ENCODE measurements at places on chromosomes 1 and 21.

GRCh38 chr21:46421191-46421750, 37.4 kb upstream of the DIP2A start:
- DNase-seq, result no peak

GRCh38 chr1:47850451-47850850, 146.7 kb downstream of the TRABD2B start:
- DNase-seq, result no peak

DNA sequence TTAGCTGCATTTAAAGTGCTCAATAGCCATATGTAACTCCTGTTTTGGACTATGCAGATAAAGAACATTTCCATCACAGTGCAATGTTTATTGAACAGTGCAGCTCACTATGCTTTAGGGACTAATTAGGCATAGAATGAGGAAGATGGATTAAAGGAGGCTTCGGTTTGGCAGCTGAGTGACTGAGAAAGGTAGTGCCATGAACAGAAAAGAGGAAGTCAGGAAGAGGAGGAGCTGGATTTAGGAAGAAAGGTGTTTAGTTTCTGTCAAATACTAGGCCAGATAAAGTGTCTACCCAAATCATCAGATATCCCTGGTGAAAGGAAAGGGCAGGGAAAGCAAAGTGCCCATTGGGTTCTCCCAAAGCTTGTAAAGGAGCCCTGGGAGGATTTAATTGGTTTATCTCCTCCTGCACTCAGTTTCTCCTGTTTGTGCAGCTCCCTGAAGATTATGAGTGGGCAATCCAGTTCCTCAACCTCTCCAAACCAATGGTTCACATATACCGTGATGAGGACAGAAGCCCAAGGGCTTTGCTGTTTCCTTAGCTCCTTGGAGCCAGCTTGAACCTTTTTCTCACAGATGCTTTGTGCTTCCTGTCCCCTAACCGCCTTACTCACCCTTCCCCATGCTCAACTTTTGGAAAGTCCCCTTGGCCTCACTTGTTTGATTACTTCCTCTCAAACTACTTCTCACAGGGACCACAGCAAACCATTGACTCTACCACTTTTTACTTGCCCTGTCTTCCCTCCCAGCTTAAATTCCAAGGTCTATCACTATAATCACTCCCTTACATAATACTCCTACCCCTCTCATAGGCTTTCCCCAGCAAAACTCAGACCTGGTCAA, 3.5 kb upstream of the RAP1A start:
- no peak for DNase-seq

GRCh38 chr1:186763107-186763506, 65.6 kb upstream of the PLA2G4A start:
- no peak for DNase-seq

DNA sequence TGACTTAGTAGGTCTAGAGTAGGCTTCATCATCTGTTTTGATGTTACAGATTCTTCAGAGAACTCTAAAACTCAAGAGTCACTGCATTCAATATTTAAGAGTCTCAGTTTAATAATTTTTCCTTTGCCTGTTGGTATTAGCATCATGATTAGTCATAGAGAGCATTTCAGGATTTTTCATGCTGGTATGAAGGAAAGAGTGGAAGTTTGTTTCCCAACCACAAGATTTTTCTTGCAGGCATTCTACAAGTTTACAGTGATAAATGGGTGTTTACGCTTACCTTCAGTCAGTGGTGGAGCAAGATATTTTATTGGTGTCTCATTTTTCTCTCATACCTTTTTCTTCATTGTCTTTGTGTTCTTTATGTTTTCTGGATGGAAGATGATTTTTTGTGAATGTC, 58.4 kb upstream of the MYOCOS start:
- DNase-seq, result peak; percentile 5

- no peak for DNase-seq
These were observed 7.1 kb upstream of the GNPAT start for GRCh38 chr1:231233735-231234417.

DNA sequence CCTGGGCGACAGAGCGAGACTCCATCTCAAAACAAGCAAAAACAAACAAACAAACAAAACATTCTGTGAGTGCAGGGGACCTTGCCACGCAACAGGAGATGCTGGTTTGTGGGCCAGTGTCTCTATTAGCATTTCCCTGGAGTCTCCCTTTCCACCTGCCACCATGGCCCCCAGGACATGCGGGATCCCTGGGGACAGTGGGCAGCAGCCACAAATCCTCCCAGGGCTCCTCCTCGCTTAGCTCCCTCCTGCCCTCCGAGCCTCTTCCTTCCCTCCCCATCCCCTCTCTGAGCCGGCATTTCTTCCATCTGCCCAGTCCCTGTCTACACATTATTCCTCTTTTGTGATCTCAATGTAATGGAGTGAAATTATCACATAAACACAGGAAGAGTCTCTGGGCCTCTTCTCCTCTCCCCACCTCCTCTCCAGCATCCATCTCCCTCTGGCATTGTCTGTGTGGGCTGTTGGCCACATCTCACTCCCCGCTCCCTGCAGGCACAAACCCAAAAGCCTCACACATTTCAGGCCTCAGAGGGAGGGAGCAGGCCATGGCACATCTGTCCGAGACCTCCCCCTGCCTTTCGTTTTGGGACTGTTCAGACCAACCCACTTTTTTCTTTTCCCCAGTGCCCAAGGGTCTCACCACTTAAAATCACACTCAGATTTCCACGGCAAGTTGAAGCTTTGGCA, 144.3 kb downstream of the MIS18A start:
- no peak for DNase-seq

- DNase-seq, result peak; percentile 72
These were observed 53.5 kb downstream of the MRPL37 start for GRCh38 chr1:54253480-54253879.

GRCh38 chr1:171742577-171742922, 685 bp upstream of the VAMP4 start:
- DNase-seq, result no peak

DNA sequence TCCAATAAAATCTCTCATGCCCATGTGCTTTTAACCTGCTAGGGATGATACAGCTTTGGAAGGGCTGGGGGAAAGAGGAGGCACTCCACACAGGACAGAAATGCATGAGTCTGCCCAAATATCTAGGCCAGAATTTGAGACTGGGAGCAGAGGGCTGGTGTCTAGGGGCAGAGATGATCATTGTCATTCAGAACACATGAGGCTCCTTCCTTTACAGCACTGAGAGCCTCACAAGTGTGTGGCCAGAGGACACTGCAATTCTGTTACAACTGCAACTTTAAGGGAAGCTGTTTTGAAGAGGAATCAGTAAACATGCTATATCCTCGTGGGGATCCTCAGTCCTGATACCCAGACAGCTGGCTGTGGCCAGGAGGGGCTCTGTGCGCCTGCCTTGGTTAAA, 541.3 kb downstream of the OMA1 start:
- DNase-seq, result no peak

DNA sequence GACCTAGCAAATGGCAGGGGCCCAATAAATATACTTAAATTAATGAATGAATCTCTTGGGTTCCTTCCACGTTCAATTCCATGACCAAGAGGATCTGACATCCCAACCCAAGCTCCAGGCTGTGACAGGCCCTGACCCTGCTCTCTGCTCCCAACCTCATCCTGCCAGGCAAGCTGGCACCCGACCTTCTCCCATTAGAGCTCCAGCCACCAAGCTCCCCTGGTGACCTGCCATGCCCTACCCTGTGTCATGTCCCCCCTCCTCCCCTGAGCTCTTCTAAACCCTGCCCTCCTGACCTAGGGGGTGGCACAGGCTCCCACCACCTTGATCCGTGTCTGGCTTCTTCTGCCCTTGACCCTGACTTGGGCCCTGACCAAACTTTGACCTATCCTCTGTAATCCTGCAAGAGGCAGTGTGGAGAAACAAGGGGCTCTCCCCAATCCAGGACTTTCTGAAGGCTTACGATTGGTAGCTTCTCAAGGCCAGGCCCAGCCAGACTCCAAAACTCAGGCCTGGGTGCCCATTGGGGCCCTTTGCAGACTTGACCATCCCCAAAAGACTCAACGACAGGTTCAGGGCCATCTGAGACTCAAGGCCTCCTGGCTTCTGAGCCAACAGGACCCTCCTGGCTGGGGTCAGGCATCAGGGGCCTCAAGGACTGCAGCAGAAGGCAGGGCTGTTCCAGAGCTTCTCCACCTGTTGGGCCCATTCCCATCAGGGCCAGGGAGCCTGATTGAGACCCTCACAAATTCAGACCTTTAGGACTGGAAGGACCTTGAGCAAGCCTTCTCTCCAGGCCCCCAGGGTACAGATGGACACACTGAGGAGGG, 249.0 kb downstream of the PTPRU start:
- DNase-seq, result no peak

- no peak for DNase-seq
These were observed 154.7 kb downstream of the PTGER3 start for GRCh38 chr1:70892930-70893329.

DNA sequence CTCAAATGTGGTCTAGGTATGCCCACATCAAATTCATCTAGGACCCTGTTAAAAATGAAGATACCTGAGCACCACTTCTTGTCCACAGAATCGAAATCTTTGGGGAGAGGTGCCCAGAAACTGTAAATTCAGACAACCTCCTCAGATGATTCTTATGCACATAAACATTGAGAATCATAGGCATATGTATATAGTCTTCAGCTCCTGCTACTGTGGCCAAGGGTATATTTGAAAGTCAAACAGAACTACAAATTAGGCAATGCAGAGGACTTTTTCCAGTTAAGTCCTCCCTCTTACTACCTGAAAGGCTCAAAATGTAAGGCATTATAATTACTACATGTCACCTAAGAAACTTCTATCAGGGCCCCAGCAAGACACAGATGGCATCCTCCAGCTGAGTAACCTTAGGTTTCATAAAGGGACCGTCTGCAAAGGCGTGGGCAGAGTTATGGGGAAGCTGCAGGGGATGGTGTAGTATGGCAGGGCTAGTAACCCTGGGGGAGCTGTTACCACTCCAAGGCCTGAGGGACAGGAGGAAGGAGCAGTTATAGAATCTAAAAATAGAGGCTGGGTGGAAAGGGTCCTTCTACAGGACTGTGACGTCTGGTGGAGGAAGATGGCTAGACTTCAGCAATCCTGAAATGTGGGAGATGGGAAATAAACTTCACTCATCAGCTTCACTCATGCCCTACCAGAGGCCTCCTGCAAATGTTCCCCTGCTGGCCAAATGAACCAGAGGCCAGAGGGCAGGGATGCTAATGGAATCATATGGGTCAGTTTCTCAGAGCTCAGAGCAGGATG, 46.3 kb downstream of the DAB1 start:
- DNase-seq, result no peak

- no peak for DNase-seq
These were observed 2.3 kb downstream of the HIPK1 start for GRCh38 chr1:113931451-113931851.

- DNase-seq, result no peak
These were observed 52.9 kb downstream of the TNN start for GRCh38 chr1:175120511-175120910.

GRCh38 chr1:186491336-186491735, 30.4 kb upstream of the PDC start:
- DNase-seq, result no peak

- DNase-seq, result no peak
These were observed 28.1 kb downstream of the SLC44A5 start for GRCh38 chr1:75582725-75583261.

GRCh38 chr1:151407304-151407703, 7.9 kb downstream of the PSMB4 start:
- no peak for DNase-seq

- no peak for DNase-seq
These were observed 6.0 kb upstream of the MAP1LC3C start for GRCh38 chr1:242004751-242005495.

DNA sequence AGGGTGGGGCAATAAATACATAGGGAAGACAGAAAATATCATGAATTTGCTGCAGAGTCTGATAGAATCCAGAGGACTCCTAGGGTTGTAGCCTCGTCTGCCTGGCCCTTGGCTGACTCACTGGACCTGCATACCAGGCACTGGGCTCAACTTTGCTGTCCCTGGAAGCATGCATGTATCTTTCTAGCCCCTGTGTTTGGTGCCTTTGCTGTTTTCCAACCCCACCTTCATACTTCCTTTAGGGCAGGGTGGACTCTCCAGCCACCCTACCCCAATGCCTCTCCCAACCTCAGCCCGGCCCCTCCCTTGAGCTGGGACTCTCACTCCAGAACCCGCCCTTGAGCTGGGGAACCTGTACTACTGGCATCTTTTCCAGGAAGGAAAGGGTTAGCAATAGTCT, 1.2 kb downstream of the RAB25 start:
- no peak for DNase-seq

DNA sequence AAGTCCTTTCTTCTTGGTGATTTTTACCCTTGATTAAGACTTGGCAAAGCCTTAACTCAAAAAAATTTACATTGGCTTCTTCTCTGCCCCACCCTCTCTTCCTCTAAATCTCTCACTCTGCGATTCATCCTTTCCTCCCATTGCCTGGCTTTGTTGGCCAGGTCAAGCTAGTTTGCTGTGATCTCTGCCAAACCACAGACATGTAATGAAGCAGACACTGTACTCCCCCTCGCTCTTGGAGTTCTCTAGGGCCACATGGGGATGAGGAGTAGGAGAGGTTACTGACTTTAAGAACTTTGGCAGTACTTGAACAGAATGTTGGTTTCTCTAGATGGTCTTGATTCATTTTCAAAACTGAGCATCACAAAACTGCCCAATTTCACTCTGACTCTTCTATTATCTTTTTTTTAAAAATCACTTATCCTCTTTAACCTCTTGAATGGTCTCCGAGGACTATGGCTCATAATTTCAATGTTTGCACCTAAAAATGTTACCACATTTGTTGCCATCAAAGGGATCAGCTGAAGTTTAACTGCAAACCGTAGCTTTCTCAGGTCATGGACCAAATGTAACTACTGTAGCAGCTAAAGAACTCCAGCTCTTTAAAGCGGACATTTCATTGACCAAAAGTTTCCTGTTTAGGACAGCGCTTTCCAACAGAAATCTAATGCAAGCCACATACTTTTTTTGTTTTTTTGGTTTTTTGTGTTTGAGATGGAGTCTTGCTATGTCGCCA, 62.7 kb upstream of the IPO9 start:
- peak; percentile 88 for DNase-seq

- no peak for DNase-seq
These were observed 253.8 kb upstream of the PLXNA2 start for GRCh38 chr1:208497866-208498541.

DNA sequence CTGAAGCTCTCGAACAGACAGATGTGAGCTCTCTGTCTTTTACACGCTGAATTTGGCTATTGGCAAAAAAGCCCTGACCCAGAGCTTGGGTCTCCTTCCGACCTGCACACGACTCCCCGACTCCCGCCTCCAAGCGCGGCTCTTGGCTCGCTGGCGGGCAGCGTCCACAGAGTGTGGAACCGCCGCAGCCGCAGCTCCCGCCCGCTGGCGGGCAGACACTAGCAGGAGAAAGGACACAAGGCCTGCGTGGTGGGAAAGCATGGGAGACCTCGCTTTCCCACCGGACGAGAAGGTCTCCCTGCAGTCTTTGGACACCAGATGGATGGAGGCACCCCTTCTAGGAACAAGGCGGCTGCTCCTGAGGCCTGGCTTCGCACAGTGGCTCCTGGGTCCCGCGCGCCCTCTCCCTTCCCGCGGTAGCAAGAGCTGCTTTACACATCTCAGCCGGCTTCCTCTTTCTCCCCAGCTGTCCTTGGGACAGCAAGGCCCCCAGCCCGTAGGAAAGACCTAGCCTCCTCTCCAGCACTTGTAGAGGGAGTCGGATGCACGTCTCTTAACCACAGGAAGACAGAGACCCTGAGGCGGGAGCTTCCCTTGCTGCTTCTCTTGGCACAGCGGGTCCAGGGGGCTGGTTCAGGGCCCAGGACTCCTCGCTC, 92.1 kb downstream of the PRKAB2 start:
- no peak for DNase-seq
